ENCODE measurements at places on chromosomes 3 and 15.

DNA sequence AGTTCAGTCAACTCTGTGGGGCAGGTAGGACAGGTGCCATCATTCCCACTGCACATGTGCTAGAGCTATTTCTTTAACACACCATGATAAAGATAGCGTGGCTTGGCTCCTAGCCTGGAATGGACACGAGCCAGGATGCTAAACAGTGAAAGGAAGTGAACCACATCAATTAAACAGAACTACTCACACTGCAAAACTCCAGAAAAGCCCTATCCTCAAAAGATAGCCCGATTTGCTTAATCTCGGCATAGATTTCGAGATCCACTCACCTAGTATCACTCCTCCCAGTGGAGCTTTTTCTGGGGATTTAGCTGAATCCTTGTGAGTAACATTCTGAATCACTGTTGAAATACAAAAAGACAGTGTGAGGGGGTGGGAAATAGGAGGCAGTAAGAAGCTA lies 118.0 kb downstream of the ABI3BP start:
- peak; percentile 81 for DNase-seq

DNA sequence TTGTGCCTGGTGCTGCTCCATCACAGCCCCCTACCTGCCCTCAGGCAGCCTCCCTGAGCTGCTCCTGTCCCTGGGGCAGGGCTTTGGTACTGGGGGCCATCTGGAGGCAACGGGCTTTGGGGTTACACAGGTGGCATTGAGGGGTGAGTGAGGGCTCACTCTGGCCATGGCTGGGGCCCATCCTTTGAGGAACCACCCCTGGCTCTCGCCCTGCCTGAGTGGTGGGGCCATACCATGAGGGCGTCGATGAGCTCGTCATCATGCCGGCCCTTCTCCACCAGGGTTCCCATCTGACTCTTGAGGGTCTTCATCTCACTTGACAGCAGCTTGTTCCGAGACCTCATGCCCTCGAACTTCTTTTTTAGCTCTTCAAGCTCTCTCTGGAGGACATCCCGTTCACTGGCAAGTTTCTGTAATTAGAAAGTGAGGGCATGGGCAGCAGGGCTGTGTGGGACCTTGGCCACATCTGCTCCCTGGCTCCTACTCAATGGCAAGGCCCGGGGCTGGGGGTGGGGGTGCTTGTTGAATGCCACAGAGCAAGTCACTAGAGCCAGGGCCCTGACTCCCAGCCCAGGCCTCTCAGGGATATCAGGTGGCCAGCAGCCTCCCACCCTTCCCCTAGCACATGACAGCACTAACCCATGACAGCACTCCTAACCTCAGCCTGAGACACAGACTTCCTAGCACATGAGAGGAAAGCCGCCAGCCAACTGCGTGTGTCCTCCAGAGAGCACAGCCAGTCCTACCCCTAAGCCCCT lies 33.5 kb downstream of the CCDC13 start:
- no peak for DNase-seq

- no peak for DNase-seq
Measured at GRCh38 chr3:134938029-134938525, 143.0 kb downstream of the EPHB1 start.

GRCh38 chr3:182795389-182795782 lies 2.1 kb downstream of the ATP11B start:
- peak; percentile 50 for DNase-seq

GRCh38 chr15:71433402-71433801 lies 318.1 kb downstream of the THSD4 start:
- DNase-seq, result no peak

- peak; percentile 3 for DNase-seq
Measured at GRCh38 chr3:107630779-107631178, 108.0 kb downstream of the BBX start.

GRCh38 chr15:57198654-57199291 lies 177.5 kb upstream of the CGNL1 start:
- DNase-seq, result no peak

GRCh38 chr3:112334691-112335433 lies 1.9 kb downstream of the CD200 start:
- no peak for DNase-seq

Data from EL (cell line).